ENCODE measurements at places on chromosomes 13 and 19.
A peak's percentile ranks its signal among the peaks of the same experiment; 100 is the strongest.

DNA sequence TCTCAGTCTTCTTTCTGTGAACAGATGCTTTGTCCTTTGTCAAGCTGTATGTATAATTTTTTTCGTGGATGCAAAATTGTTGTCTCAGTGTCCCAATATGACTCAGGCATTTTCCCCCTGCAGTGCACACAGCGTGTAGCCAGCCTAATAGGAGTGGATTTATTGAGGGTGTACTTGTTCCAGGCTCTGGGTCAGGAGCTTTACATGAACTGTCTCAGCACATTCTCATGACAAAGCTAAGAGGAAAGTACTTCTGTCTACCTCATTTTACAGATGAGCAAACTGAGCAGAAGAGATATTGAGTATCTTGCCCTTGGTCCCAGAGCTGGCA is 50.8 kb downstream of the STK24 start:
- DNase-seq = no peak

- no peak for DNase-seq
These were observed 10.6 kb upstream of the LRRC25 start for GRCh38 chr19:18408053-18408476.

DNA sequence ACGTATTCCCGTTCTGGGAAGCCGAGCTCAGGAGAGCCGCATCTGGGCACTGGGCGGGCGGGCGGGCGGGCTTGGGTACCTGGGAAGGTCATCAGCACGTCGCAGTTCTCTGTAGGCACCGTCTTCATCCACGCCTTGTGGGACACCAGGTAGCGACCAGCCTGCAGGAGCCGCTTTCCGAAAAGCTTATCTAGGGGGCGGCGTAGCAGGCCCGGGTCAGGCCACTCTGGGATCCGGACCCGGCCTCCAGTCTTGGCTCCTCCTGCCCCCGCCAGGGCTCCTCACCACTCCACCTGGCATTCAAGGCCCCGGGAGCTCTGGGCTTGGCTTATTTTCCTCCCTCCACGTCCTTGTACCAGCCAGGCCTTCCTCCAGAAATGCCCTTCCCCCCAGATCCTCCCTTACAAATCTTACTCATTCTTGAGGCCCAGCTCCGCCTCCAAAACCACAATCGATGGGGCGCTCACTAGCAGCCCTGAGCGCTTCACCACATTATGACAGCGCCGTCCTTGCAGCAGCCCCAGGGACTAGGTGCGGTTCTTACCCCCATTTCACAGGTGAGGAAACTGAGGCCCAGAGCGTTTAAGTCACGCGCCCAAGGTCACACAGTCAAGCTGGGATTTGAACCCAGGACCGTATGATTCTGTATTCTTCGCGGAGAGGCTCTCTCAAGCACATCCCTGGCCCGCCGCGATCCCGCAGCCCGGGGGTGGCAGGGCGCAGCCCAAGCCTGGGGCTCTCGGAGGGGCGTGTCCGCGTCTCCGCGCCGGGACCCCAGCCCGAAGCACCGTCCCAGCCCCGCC is 843 bp downstream of the ANO8 start:
- peak; percentile 63 for DNase-seq

DNA sequence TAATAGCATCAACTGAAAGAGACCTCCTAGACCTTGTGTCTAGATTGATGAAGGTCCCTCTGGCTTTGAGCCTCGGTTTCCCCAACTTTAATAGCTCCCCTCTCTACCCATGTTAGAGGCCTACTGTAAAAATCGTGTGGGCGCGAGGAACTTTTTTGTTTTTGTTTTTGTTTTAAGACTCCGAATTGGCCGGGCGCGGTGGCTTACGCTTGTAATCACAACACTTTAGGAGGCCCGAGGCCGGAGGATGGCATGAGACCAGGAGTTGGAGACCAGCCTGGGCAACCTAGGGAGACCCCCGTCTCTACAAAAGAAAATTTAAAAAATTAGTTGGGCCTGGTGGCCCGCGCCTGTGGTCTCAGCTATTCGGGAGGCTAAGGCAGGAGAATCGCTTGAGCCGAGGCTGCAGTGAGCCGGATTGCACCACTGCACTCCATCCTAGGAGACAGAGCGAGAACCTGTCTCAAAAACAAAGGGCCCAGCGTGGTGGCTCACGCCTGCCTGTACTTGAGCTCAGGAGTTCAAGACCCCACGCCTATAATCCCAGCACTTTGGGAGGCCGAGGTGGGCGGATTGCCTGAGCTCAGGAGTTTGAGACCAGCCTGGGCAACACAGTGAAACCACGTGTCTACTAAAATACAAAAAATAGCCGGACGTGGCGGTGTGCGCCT is 858 bp upstream of the PPP6R1 start:
- DNase-seq = no peak

DNA sequence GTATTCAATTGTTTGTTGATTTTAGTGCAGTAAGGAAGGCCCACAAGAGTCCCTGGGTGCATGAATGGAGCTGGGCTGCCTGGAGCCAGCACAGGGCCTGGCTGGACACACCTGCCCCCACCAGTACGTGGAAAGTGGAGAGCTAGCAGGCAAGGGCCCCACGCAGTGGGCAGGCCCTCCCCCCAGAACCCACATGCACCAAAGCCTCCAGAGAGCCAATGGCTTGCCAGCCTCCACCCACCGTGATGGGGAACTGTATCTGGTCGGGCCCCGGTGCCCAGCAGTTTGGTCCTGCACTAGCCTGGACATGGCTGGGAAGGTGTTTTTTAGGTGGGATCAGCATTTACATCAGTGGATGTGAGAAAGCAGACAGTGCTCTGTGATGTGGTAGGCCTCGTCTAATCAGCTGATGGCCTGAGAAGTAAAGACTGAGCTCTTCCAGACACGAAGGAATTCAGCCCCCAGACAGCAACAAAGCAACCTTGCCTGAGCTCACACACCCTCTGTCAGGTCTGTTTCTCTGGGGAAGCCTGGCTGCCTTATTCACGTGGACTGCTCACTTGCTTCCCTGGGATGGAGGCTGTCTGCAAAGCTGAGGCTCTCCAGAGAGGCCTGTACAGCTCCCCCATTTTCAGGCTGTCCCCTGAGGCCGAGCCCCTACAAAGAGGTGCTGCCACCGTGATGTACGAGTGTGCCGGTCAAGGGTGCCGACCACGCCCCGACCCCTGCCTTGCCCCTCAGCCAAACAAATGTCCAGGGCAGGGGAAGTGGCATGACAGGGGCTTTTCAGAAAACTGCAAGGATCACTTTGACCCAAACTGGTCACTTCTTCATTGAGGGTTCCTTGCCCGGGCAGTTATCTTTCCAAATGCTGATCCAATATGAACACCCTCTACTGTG is 27.5 kb downstream of the RAB20 start:
- no peak for DNase-seq

GRCh38 chr13:22325761-22326160 is 654.9 kb downstream of the FGF9 start:
- no peak for DNase-seq

DNA sequence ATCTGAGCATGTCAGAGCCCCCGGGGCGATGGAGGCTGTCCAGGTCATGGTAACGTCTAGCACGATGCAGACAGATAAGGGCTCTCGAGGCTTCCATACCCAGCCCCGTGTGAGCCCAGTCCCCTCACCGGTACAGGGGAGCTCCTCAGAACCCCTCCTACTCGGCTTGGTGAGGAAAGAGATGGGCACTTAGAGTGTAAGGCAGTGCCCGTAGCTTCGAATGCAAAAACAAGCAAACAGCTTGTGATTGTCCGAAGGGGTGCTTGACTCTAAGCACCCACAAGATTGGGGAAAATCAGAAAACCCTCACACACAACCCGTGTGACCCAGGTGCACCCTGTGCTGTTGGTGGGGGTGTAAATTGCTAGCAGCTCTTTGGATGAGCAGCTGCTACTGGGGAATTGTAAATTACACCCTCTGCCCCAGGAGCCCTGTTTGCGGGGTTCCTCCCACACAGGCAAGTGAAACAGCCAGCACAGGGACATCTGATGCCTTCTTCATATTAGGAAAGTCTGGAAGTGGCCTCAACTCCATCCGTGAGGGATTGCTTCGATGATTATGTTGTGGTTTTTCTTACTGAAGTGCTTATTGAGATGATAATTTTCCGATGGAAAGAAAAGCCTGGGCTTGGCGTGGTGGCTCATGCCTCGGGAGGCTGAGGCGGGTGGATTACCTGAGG is 918 bp upstream of the PSPN start:
- no peak for DNase-seq

GRCh38 chr13:20497006-20497775 is 28.5 kb downstream of the CRYL1 start:
- DNase-seq = no peak

DNA sequence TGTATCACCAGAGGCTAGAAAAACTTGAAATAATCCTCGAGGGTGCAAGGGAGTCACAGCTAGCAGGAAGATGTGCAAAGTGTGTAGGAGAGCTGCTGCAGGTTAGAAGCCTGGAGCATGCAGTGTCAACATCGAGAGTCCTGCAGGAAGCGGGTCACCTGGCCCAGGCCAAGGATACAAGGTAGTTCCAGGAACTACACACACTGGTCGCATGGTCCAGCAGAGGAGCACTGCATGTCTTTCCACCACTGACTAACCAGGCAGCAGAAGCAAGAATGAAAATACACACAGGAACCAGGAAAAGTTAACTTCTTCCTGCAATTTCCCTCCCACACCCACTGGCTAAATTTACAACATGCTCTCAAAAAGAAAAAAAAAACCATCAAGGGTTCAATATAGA is 36.0 kb upstream of the MIR17HG start:
- DNase-seq = no peak

DNA sequence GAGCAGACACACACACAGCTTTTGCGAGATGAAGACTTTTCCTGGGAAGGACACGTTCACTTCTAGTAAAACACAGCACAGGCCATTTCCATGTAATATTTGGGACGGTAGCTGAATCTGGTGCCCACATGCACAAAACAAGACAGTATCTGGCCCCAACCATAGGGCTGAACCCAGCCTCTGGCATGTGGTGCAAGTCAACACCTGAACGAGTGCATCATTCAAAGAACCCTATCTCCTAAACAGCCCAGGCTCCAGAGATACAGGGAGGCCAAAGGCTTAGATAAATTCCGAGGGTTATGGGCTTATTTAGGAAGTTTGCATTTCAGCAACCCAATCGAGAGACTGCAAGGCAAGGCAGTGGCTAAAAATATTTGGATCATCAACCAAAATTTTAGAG is 2.7 kb upstream of the TFDP1 start:
- DNase-seq = no peak

- no peak for DNase-seq
These were observed 9.2 kb downstream of the UBXN6 start for GRCh38 chr19:4448147-4448985.

DNA sequence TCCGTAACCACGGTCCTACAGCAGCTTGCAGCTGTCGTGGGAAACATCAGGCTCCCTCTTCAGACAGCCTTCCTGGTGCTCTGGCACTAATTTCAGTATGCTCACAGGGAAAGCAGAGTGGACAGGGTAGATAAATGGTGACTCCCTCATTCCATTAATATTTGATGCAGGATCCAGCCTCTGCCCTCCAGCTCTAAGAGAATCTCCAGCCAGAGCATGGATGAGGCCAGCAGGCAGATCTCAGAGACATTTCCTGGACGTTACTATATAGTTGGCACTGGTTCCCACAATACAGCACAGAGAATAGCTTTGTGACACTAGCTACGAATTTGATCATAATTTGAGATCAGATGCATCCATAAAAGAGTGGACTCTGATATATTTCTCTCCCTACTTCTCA is 341.4 kb downstream of the LIG4 start:
- DNase-seq = no peak

DNA sequence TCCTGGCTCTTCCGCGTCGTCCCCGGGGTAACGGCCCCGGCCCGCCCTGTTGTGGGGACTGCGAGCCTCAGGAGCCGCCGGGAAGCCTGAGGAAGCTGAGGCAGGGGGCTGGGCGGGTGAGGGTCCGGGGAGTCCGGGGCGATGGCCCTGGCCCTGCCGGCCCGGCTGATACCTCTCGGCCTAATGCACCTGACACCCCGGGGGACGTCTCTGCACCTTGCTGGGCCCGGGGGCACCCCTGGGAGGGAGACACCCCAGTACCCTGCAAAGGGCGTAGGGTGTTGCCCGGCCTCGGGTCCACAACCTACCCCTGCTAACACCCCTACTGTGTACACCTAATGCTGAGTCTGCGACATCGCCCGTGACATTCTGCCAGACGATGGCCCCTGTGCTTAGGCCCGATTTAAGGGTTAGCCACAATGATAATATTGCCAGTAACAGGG is 410 bp downstream of the PIN1 start:
- DNase-seq = no peak

GRCh38 chr19:55161571-55162322 is 4.2 kb upstream of the TNNI3 start:
- no peak for DNase-seq

DNA sequence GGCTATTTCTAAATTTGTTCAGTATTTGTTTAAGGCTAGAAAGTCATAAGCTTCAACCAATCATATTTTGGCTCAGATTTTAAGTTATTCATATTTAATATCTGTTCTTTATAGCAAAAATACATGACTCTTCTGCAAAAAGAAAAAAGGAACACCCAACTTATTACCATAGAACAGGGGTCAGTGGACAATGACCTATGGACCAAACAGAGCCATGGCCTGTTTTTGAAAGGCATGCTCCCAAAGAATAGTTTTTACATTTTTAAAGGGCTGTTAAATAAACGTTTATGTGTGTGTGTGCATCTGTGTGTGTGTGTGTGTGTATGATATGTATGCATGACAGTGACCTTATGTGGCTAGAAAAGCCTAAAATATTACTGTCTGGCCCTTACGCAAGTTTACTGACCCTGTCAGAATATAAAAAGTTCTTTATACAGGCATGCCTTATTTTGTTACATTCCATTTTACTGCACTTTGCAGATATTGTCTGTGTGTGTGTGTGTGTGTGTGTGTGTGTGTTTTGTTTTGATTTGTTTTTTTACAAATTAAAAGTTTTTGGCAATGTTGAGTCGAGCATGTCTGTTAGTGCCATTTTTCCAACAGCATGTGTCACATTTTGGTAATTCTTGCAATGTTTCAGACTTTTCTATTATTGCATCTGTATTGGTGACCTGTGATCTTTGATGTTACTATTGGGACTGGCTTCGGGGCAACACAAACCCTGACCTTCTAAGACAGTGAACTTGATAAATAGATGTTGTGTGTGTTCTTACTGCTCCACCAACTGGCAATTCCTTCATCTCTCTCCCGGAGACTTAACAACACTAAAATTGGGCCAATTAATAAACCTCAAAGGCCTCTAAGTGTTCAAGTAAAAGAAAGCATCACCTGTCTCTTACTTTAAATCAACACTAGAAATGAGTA is 22.0 kb downstream of the KLF12 start:
- no peak for DNase-seq

GRCh38 chr13:73822668-73823592 is 311.3 kb downstream of the KLF12 start:
- DNase-seq = no peak

DNA sequence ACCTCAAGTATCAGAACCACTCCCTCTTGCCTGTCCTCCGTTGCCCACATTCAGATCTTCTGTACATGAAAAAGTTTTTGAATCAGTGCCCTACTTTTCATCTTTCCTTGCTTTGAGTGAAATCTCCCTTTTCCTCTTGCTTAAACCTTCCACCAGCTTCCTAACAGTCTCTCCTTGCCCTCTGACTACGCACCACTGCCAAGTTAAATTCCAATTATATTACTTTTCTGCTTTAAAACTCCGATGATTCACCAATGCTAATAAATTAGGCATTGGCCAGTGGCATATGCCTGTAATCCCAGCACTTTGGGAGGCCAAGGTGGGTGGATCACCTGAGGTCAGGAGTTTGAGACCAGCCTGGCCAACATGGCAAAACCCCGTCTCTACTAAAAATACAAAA is 30.7 kb upstream of the RFXAP start:
- DNase-seq = no peak

- DNase-seq = no peak
These were observed 132.5 kb upstream of the ZNF91 start for GRCh38 chr19:23527797-23528196.
